CD8-positive, alpha-beta memory T cell (primary cell): ENCODE measurements at places on chromosomes 5 and 9. TPM values are rescaled to one million over a fixed set of nuclear protein-coding genes. Genes with fewer than 3 reads are reported as not detected.

NREP gene
- total RNA-seq: 3.6 TPM

- H3K27ac ChIP-seq: no peak overlapping the region
- H3K27me3 ChIP-seq: no peaks in the 10 kb centered on the region
- DNase-seq: no peak
Observed at GRCh38 chr9:119343059-119343990, 25.9 kb downstream of the BRINP1 start.

DNA sequence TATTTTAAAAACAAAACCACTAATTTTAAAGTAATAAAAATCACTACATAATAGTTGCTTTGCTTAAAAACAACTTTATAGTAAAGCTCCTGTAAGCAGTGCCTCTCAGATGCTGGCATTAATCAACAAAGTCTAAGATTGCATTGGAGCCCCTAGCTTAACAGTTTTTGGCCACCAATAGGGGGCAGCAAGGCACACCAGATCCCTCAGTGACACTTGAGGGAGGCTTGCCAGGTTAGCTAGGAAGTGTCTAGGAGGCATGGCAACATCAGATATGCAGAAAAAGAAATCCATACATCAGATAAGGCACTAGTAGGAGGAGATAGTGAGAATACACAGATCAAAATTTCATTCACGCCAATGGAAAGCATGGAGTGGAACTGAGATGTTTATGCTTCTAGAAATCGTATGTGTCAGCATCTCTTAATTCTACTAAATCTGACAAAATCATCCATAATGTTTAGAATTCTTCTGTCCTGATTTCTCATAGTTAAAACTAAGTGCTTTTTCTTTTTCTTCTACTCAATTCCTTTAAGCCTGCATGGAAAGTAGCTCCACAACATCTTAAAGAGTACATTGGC lies 73.6 kb upstream of the PAM start:
- no peaks in the 10 kb centered on the region for H3K36me3 ChIP-seq
- H3K4me3 ChIP-seq: no peak overlapping the region
- H3K4me1 ChIP-seq: no peaks in the 10 kb centered on the region
- DNase-seq: peak; percentile 39

- no peak overlapping the region for H3K27ac ChIP-seq
- H3K4me3 ChIP-seq: no peak overlapping the region
- no peaks in the 10 kb centered on the region for H3K4me1 ChIP-seq
- no peak for DNase-seq
- no peaks in the 10 kb centered on the region for H3K27me3 ChIP-seq
Observed at GRCh38 chr5:9498541-9499497, 47.1 kb downstream of the SEMA5A start.

DNA sequence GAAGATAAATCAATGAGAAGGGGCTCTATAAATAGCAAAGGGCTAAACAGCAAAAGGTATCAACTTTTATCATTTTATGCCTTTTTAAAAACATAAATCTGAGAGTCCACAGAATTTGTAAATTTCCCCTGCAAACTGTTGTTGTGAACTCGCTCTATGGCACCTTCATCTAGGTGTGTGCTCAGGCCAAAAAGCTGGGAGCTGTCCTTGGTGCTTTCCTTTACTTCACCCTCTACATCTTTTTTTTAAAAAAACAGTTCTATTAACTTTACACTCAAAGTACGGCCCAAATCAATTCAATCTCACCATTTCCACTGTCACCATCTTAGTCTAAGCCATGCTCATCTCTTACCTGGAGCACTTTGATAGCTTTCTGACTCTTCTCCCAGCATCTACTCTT lies 108.2 kb upstream of the GPR151 start:
- DNase-seq: no peak
- no peaks in the 10 kb centered on the region for H3K36me3 ChIP-seq
- H3K4me1 ChIP-seq: no peaks in the 10 kb centered on the region
- no peak overlapping the region for H3K27ac ChIP-seq
- no peak overlapping the region for H3K4me3 ChIP-seq

NDOR1 gene
- total RNA-seq: 45.1 TPM

DNA sequence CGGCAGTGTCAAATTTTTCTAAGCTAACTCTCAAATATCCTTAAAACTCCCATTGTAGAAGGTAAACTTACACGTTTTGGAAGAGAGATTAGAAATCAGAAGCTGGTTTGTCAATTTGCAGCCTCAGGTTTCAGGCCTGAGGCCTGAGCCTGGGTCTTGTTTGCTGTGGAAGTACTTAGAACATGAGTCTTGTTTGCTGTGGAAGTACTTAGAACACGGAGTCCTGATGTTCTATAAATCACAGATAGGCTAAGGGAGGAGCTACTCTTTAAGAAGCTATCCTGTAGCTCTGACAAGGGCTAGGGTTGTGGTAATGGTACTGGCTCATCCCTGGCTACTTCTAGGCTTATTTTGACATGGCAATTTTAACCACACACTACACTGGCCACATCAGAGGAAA lies 97.8 kb downstream of the FBXW11 start:
- DNase-seq: no peak
- no peaks in the 10 kb centered on the region for H3K36me3 ChIP-seq
- H3K27ac ChIP-seq: no peak overlapping the region

GRCh38 chr5:74934949-74935751 lies 69.0 kb upstream of the FAM169A start:
- H3K4me3 ChIP-seq: peak overlapping the region; percentile 10
- H3K27ac ChIP-seq: no peak overlapping the region
- no peak for DNase-seq
- no peaks in the 10 kb centered on the region for H3K27me3 ChIP-seq
- H3K4me1 ChIP-seq: peaks cover 20% of the 10 kb centered on the region

DNA sequence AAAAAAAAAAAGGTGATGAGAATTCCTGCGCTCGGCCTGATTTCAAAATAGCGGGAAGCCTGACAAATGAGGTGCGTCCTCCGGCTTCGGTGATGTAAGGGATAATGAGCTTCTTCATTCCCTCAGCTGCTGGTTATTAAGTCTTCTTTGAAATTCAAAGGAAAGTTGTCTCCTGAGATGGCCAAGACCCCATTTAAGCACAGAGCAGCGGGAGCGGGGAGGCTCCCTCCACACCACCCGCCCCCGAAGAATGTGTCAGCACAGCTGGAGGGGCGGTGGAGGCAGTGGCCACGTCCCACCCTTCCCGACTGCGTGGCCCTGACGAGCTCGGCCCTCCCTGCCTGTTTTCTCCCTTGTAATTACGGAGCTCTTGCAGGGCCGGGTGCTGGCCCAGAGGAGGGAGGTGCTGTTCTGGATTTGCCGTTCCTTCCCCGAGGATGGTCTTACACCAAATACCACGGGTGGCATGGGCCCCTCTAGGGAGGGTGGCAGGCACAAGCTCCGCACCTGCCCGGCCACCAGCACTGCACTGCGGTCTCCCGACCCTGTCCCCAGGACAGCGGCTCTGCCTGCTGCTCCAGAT lies 31.0 kb downstream of the SLC9A3 start:
- H3K4me3 ChIP-seq: no peak overlapping the region
- no peak for DNase-seq
- no peak overlapping the region for H3K27ac ChIP-seq
- H3K4me1 ChIP-seq: no peaks in the 10 kb centered on the region

DNA sequence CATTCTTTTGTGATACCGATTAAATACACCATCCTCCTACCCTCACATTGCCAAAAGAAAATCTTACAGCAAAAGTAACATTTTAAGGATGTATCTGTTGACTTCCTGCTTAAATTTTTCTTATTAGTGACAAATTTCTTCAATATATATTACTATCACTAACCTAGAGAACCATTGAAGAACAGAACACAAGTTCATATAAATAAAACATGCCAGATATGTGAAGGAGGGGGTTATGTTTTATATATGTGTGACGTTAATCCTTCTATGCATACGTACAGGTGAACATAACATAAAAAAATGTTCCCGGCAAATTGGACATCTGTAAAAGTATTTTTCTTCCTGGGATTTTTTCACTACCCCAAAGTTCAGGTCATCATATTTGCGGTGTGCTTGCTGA lies at the start of gene OR13F1:
Gene OR13F1, plus strand, starts transcription at position 301 of the 400 bp plus-strand sequence. Its CDS starts 0 bp downstream, at position 301.
- H3K36me3 ChIP-seq: no peaks in the 10 kb centered on the region
- no peak within 1 kb of the TSS for H3K27ac ChIP-seq
- H3K4me3 ChIP-seq: no peak within 1 kb of the TSS
- H3K27me3 ChIP-seq: no peaks in the 10 kb centered on the region
- DNase-seq: no peak
- H3K4me1 ChIP-seq: no peaks in the 10 kb centered on the region

DNA sequence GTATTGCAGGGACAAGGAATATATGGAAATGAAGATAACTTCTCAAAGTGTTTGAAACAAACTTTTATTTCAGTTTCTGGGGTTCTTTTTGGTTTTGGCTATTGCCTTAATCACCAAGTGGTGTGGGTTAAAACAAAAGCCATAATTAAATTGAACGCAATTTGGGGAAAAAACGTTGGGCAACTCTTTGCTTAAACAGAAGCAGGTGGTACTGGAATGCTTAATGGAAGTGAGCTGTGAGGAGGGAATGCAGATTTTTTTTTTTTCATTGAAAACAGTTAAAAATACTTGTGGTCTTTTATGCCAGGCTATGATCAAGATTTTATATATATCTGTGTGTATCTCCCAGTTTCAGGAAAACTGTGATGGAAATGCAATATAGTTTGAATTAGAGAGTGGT lies 195.7 kb upstream of the TUT7 start:
- no peaks in the 10 kb centered on the region for H3K36me3 ChIP-seq
- no peak overlapping the region for H3K27ac ChIP-seq
- H3K4me1 ChIP-seq: no peaks in the 10 kb centered on the region
- H3K4me3 ChIP-seq: no peak overlapping the region
- no peak for DNase-seq

DNA sequence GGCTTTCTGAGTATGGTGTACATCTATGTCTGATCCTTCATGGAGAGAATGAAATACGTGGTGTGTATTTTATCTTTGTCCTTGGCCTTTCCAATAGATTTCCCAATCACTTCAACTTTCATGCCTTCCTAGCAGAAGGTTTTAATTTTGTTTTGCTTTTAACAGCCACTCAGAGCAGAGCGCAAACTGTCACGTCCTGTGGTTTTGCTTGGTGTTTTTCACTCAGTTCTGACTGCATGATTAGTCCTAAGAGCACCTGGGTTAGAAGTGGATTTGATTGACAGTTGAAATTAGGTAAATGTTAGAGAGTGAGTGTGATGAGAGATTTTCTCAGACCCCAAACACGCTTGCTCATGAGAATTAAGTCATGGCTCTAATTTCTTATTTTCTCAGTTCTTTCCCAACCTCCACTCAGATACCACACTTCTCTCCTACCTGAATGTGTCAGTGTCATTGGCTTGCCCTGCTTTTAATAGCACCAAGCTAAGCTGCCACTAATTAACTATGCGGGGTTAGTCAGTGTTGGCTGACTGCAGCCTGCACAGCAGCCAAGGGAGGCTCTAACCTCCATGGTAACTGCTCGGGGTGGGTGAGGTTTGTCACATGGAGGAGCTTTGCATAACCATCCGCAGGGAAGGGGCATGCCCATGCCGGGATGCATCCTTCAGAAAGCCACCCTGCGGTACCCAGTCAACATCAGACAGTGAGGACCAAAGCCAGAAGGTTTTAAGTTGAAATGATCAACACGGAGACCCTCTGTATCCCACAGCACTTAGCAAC lies 173.4 kb downstream of the NR3C1 start:
- no peaks in the 10 kb centered on the region for H3K27me3 ChIP-seq
- H3K4me1 ChIP-seq: peaks cover 24% of the 10 kb centered on the region
- peak overlapping the region; percentile 10 for H3K4me3 ChIP-seq
- no peaks in the 10 kb centered on the region for H3K36me3 ChIP-seq
- peak; percentile 54 for DNase-seq

DNA sequence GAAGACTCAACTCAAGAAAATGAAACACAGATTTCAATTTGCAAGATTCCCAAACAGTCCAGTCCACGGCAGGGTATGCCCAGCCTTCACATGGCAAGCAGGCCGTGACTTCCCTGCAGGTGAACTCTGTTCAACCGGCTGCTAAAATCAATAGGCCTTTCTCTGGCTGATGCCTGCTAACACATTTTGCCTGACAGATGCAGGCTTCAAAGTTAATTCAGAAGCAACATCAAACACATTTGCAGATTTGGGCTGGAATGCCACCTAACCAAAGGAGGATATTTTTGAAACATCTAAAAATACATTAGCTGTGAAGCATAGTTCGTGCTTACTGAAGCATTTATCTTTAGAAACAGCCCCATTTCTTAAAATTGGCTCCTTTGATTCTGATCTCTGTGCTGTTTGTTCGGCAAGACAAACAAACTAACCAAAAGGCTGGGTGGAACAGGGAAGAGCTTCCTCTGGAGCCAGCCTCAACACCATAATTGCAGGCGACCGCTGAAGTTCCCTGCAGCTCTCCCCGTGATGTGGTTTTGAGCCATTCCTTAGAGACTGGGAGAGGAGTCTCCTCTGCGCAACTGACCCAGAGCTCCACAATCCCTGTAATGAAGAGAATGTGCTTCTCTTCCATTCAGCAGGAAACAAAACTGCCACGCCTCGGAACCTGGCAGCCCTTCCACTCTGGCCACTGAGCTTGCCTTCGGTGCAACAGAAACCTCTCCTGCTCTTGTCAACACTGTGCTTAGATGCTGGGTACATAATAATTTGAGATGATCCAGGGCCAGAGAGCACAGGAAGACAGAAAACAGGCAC lies 126.5 kb downstream of the MYO10 start:
- DNase-seq: no peak
- no peak overlapping the region for H3K4me3 ChIP-seq
- no peaks in the 10 kb centered on the region for H3K27me3 ChIP-seq
- H3K27ac ChIP-seq: no peak overlapping the region
- no peaks in the 10 kb centered on the region for H3K4me1 ChIP-seq
- no peaks in the 10 kb centered on the region for H3K36me3 ChIP-seq

GKAP1 gene
- 3.2 TPM for total RNA-seq

DNA sequence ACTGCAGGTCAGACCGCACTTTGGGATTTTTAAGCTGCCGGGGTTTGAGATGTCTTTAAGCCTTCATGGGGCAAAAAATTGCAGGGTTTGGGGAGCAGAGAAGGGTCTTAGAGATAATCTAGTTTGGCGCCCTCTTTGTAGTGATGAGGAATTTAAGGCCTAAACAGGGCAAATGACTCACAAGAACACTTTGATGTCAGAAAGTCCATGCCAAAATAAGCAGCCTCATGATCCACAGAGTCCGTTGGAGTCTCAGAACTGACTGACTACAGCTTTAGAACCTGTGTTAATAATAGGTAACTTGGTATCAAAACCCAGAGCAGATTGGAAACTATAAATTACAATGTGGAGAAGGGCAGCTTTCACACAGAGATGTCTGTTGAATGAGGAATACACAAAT lies 35.9 kb upstream of the PTGS1 start:
- no peaks in the 10 kb centered on the region for H3K4me1 ChIP-seq
- H3K27me3 ChIP-seq: no peaks in the 10 kb centered on the region
- no peaks in the 10 kb centered on the region for H3K36me3 ChIP-seq
- H3K27ac ChIP-seq: no peak overlapping the region
- no peak overlapping the region for H3K4me3 ChIP-seq
